ENCODE measurements at places on chromosomes 1 and 21. TPM values are rescaled to one million over a fixed set of nuclear protein-coding genes. Genes with fewer than 3 reads are reported as not detected.

DNA sequence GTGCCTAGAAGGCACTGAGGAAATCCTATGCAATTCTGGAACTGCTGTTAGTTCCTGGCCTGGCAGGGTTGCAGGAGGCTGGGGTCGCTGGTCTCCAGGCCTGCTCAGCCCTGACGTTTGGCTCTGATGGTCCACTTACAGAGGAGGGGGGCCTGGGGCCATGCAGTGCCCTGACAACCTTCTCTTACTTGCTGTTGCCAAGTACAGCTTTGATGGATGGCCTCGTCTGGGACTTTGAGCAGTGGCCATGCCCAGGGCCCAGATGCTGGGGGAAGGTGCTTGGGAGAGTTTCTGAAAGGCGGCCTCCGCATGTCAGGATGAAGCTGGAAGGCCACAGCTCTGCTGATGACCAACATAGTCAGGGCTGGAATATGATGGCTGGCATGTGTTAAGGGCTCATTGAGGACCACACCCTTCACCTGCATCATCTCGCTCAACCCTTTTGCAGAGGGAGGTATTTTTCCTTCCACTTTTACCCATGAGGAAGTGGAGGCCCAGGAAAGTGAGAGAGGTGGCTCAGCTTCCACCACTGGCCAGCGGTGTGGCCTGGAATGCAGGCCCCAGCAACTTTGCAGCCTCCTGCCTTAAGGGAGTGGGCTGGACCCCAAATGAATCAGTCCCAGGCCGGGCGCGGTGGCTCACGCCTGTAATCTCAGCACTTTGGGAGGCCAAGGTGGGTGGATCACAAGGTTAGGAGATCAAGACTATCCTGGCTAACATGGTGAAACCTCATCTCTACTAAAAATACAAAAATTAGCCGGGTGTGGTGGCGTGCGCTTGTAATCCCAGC lies 34.7 kb upstream of the LRRC3 start:
- no peak for DNase-seq
- H3K4me3 ChIP-seq = no peak overlapping the region
- H3K27me3 ChIP-seq = no peaks in the 10 kb centered on the region
- no peak overlapping the region for H3K27ac ChIP-seq

The PADI2 gene
- total RNA-seq = 0.57 TPM

- no peak for DNase-seq
- peak overlapping the region; percentile 62 for H3K27ac ChIP-seq
- H3K27me3 ChIP-seq = peaks cover 5% of the 10 kb centered on the region
- H3K4me1 ChIP-seq = peaks cover 9% of the 10 kb centered on the region
- no peaks in the 10 kb centered on the region for H3K36me3 ChIP-seq
- no peak overlapping the region for H3K4me3 ChIP-seq
These were observed 66.2 kb upstream of the HMCN1 start for GRCh38 chr1:185668013-185668412.

DNA sequence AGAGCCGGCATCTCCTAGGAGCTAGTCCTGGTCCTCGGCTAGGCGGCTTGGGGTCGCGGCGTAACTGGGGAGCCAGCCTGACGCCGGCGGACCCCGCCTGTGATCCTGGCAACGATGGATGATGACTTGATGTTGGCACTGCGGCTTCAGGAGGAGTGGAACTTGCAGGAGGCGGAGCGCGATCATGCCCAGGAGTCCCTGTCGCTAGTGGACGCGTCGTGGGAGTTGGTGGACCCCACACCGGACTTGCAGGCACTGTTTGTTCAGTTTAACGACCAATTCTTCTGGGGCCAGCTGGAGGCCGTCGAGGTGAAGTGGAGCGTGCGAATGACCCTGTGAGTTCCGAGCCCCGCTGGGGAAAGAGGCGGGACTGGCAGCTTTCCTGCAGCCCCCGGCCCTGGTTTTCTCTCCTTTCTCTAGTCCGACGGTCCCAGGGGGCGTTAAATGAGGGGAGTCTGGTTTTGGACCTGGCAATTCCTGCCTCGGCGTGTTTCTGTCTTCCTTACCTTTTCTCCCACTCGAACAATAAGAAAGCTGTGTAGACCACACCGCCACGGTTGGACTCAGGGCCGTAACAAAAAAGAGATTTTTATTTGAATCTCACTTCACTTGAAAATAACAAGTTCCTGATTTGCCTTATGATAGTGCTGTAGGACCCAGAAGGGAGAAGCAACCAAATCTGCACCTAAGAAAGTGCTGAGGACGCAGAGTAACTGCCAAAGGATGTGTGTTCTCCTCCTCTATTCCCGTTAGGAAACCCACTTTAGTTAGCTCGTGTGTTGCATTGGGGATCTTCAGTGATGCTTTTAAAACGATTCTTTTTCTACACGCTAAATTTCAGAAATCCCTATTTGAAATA lies at the start of gene SPRTN:
Gene SPRTN (plus strand): TSS at position 24 of the 859 bp plus-strand sequence. CDS start 91 bp downstream, at position 115.
- H3K27ac ChIP-seq = peak within 1 kb of the TSS; percentile 98
- H3K27me3 ChIP-seq = no peaks in the 10 kb centered on the region
- peak within 1 kb of the TSS; percentile 95 for H3K4me3 ChIP-seq
- DNase-seq = no peak

The KCNJ9 gene
- total RNA-seq = not detected

The NCF2 gene
- 2.7 TPM for total RNA-seq

The RGS16 gene
- 23.5 TPM for total RNA-seq

GRCh38 chr1:176379626-176380339 lies 83.2 kb upstream of the PAPPA2 start:
- H3K4me3 ChIP-seq = no peak overlapping the region
- H3K27me3 ChIP-seq = peaks cover 30% of the 10 kb centered on the region
- no peak overlapping the region for H3K27ac ChIP-seq
- no peak for DNase-seq

- no peak for DNase-seq
- H3K4me1 ChIP-seq = peaks cover 22% of the 10 kb centered on the region
- H3K27me3 ChIP-seq = no peaks in the 10 kb centered on the region
- no peaks in the 10 kb centered on the region for H3K36me3 ChIP-seq
- H3K27ac ChIP-seq = no peak overlapping the region
These were observed 27.8 kb downstream of the SELL start for GRCh38 chr1:169683661-169684060.

DNA sequence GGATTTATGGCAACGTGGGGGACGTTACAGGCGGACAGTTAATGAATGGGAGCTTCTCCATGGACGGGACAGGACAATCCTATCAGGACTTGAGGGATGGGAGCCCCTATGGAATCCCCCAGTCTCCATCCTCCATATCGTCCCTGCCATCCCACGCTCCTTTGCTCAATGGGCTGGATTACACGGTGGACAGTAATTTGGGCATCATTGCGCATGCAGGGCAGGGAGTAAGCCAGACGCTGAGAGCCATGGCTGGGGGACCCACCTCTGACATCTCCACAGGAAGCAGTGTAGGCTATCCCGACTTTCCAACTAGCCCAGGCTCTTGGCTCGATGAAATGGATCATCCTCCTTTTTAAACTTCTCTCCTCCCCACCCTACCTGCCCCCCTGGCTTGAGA lies 44.2 kb downstream of the LHX4 start:
- H3K27me3 ChIP-seq = no peaks in the 10 kb centered on the region
- H3K36me3 ChIP-seq = peaks cover 2% of the 10 kb centered on the region
- no peak overlapping the region for H3K4me3 ChIP-seq

The SHCBP1L gene
- not detected for total RNA-seq

- H3K4me3 ChIP-seq = no peak overlapping the region
- no peak for DNase-seq
- H3K4me1 ChIP-seq = peaks cover 6% of the 10 kb centered on the region
- H3K27ac ChIP-seq = no peak overlapping the region
- H3K27me3 ChIP-seq = peaks cover 35% of the 10 kb centered on the region
These were observed 13.2 kb downstream of the SYT2 start for GRCh38 chr1:202697038-202697437.

The C1orf53 gene
- total RNA-seq = not detected

DNA sequence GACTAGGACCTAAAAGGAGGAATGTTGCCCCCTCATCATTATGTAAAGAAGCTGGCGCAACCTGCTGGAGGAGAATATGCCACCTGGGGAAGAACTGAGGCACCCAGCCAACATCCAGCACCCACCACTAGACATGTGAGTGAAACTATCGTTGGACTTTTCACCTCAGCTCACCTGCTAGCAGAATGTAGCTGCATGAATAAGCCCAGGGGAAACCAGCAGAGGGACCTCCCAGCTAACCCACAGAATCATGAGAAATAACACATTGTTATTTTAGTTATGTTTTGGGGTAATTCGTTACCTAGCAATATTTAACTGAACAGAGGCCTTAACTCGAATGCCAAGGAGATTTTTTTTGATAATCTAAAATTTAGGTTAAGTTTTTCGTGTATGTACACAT lies 542.5 kb upstream of the DAB1 start:
- no peak overlapping the region for H3K4me3 ChIP-seq
- H3K27me3 ChIP-seq = no peaks in the 10 kb centered on the region
- H3K27ac ChIP-seq = no peak overlapping the region
- H3K36me3 ChIP-seq = no peaks in the 10 kb centered on the region

DNA sequence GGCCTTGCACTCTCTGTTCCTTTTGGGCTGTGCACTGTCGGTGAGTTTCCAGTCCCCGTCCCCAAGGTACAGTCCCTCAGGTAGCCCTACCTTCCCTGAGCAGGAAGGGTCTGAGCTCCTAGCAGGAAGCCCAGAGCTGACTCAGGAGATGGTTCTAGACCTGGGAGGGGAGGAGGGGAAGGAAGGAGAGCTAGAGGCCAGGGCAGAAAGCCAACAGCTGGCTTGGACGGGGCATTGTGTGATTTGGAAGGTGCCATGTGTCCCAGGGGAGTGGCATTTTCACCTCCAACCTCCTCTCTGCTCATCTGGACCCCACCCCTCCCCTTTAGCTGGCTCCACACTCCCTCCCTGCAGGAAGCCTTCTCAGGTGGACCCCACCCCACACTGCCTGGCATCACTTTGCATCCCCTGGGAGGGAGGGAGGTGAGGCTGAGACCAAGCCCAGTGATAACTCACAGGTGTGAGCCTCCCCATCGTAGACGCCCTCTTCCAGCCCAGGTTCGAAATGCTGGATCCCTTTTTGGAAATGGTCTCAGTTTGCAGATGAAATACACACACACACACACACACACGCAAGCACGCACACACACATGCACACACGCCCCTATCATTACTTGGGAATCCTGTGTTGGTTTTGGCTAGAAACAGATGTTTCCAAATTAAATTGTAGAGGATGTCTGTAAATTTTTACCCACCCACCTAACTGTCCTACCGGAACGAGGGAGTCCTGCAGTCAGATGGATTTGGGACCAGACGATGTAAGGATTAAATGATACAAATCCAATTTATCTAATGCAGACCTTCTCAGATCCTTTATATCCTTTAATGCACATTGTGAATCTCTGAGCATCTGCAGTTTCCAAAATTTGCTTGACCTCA lies 19.7 kb upstream of the IFNLR1 start:
- no peak overlapping the region for H3K4me3 ChIP-seq
- peaks cover 5% of the 10 kb centered on the region for H3K27me3 ChIP-seq

- no peaks in the 10 kb centered on the region for H3K36me3 ChIP-seq
- no peak for DNase-seq
- H3K27me3 ChIP-seq = peaks cover 37% of the 10 kb centered on the region
- H3K27ac ChIP-seq = no peak overlapping the region
- H3K4me1 ChIP-seq = no peaks in the 10 kb centered on the region
These were observed 9.5 kb downstream of the COLGALT2 start for GRCh38 chr1:184027826-184028695.

The CFAP74 gene
- total RNA-seq = not detected

The ZNF593OS gene
- not detected for total RNA-seq

- H3K4me1 ChIP-seq = no peaks in the 10 kb centered on the region
- no peaks in the 10 kb centered on the region for H3K27me3 ChIP-seq
- H3K4me3 ChIP-seq = no peak overlapping the region
- no peak for DNase-seq
- no peak overlapping the region for H3K27ac ChIP-seq
- H3K36me3 ChIP-seq = no peaks in the 10 kb centered on the region
These were observed 105.4 kb upstream of the PDC start for GRCh38 chr1:186566140-186566855.

The RIMS3 gene
- 2.1 TPM for total RNA-seq

DNA sequence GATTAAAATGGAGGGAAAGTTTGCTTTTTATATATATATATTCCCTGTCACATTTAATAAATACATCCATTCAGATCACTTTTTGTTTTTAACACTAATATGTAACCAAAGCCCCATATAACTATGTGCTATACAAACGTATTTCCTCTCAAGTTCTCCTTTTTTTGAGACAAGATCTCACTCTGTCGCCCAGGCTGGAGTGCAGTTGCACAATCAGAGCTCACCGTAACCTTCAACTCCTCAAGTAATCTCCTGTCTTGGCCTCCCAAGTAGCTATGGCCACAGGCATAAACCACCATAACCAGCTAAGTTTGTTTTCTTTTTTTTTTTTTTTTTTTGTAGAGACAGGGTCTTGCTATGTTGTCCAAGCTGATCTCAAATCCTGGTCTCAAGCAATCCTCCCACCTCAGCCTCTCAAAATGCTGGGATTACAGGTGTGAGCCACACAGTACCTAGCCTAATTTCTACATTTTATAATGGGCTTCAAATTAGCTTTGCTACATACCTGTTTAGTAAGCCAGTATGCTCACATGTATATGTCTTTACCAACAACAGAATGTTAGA lies 120.0 kb downstream of the TGFBR3 start:
- peaks cover 4% of the 10 kb centered on the region for H3K36me3 ChIP-seq
- no peak for DNase-seq
- peaks cover 6% of the 10 kb centered on the region for H3K4me1 ChIP-seq
- H3K4me3 ChIP-seq = no peak overlapping the region
- H3K27me3 ChIP-seq = no peaks in the 10 kb centered on the region

GRCh38 chr21:31974454-31974985 lies 101.7 kb downstream of the HUNK start:
- no peak for DNase-seq
- peak overlapping the region; percentile 55 for H3K4me3 ChIP-seq
- no peaks in the 10 kb centered on the region for H3K36me3 ChIP-seq
- H3K4me1 ChIP-seq = peaks cover 15% of the 10 kb centered on the region
- peak overlapping the region; percentile 1 for H3K27ac ChIP-seq
- peaks cover 6% of the 10 kb centered on the region for H3K27me3 ChIP-seq

The PCBP3 gene
- 4.2 TPM for total RNA-seq

The SAMD11 gene
- total RNA-seq = not detected

The ANGPTL3 gene
- not detected for total RNA-seq

DNA sequence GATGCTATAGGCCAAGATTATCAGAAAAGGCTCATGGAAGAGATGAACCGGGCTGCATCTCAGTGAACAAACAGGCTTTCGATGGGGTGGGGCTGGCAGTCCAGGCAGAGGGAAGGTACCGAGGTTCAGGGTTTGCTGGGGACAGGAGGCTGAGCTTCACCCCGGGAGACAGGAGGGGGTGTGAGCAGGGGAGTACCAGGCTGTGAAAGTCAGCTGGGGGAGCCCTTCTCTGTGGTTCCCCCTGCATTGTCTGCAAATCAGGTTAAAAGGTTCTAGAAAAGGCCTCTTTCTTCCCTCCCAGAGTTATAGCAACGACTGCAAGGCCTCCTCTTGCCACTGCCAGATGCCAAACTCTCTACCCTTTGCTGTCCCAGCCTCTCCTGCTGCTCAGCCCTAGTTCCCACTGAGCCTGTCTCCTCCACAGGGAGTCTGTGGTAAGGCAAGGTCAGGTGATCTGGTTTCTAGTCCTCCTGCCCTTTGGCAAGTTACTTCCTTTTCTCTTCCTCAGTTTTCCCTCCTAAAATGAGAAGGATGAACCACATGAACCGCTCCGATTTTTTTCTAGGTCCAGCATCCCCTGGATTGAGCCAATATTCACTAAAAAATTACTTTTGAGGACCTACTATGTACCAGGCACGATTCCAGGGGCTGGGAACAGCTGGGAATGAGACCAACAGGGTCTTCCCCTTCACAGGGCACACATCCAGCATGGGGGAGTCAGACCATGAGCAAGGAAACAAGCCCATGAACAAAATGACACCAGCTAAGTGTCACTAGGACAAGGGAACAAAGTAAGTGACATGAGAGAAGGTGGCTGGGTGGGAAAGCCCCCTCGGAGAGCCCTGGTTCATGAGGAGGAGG lies 7.2 kb downstream of the LAD1 start:
- no peak overlapping the region for H3K4me3 ChIP-seq
- DNase-seq = no peak
- H3K27me3 ChIP-seq = peaks cover 59% of the 10 kb centered on the region
- H3K27ac ChIP-seq = no peak overlapping the region
